ENCODE measurements at places on chromosomes 16 and 17. TPM values are rescaled to one million over a fixed set of nuclear protein-coding genes. Genes with fewer than 3 reads are reported as not detected.
A peak's percentile ranks its signal among the peaks of the same experiment; 100 is the strongest.

Gene PERCC1
- not detected for total RNA-seq

Gene TMEM114
- not detected for total RNA-seq

Gene BEAN1
- 0.35 TPM for total RNA-seq

Gene HSD17B1
- total RNA-seq = 2.4 TPM

Gene METRN
- 62.0 TPM for total RNA-seq

Gene MILR1
- 8.3 TPM for total RNA-seq

Gene LRRC46
- 1.1 TPM for total RNA-seq

Gene CD300H
- not detected for total RNA-seq

GRCh38 chr17:41624208-41625101, at the start of gene KRT17:
Gene KRT17 (minus strand): TSS chr17:41624575. CDS start chr17:41624509, 66 bp downstream.
- no peak for DNase-seq

DNA sequence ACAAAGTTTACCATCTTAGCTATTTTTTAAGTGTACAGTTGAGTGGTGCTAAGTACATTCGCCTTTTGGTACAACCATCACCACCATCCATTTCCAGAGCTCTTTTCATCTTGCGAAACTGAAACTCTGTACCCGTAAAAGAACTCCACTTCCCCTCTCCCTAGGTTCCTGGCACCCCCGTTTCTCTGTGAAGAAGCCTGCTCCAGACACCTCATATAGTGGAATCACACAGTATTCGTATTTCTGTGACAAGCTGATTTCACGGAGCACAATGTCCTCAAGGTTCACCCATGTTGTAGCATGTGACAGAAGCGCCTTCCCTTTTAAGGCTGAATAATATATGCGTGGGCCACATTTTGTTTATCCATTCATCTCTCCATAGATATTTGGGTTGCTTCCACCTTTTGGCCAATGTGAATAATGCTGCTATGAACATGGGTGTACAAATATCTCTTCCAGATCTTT, 54.2 kb upstream of the MAP3K14 start:
- no peak for DNase-seq

- no peak for DNase-seq
Measured at GRCh38 chr17:64245218-64246145, 17.6 kb downstream of the TEX2 start.

DNA sequence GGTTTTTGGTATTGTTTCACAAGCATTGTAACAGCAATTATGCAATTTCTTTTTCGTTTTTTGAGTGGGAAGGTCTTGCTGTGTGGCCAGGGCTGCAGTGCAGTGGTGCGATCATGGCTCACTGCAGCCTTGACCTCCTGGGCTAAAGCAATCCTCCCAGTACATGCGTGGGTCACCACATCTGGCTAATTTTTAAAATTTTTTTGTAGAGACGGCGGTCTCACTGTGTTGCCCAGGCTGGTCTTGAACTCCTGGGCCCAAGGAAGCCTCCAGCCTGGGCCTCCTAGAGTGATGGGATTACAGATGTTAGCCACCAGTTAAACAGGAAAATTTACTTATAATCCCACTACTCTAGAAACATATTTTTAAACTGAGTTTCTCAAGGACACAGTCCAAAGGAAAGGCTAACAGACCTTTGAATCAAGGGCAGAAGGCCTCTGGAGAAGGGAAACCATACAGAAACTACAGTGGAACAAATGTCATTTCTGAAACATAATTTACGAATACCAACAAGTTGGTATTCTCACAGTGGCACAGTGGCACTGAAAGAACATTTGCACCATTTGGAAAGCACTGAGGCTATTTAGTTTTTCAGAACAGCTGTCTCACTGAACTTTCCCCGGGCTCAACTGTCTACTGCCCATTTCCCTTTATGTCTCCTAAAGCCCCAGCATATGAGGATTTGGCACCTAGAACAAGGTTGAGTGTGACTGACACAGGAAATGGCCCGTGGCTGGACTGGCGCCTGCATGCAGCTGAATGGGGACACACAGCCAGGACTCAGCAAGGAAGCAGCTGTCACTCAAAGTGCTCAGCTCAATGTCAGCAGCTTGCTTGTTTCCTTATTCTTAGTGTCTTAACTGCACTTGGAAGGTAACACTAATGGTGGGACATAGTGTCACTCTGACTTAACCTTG, 2.8 kb upstream of the PRKAR1A start:
- peak; percentile 30 for DNase-seq

- no peak for DNase-seq
Measured at GRCh38 chr16:10624527-10624926, 44.1 kb upstream of the EMP2 start.

DNA sequence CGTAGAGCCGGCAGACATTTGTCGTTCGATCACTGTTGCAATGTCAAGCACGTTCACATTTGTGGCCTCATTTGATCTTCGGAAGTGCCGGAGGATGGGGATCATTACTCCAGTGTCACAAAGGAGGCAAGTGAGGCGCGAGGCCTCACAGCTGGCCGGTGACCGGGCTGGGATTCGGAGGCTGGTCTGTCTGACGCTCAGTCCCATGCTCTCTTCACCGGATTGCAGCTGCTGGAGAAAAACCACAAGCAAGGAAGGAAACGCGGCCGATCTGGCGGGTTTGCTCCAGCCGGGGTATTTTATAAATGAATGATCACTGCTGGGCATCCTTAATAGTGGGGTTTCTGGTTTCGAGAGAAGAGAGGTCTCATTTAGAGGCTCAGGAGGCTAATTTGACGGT, 127.8 kb downstream of the OR1D5 start:
- no peak for DNase-seq

DNA sequence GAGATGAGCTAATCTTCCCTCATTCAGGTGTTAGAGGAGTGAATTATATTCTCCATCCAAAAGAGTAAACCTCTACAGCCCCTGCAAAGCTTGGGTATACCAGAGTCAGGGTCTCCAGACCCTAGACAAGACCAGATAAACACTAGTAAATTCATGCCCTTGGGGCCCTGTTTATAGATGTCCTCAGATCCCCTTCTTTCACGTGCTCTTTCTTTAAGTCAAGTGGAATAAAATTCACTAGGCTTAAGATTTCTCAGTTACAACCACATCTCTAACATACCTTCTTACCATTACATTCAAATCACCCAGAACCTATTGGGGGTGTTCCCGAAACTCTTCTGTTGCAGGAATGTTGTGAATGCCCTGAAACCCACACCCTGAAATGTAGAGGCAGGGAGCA, 2.2 kb upstream of the C17orf58 start:
- DNase-seq = no peak

Data from mucosa of gallbladder (tissue), 1 donor.